ENCODE measurements at places on chromosomes 1 and 21.
A peak's percentile ranks its signal among the peaks of the same experiment; 100 is the strongest.

- no peak for DNase-seq
These were observed 32.2 kb downstream of the FMO3 start for GRCh38 chr1:171122893-171123292.

DNA sequence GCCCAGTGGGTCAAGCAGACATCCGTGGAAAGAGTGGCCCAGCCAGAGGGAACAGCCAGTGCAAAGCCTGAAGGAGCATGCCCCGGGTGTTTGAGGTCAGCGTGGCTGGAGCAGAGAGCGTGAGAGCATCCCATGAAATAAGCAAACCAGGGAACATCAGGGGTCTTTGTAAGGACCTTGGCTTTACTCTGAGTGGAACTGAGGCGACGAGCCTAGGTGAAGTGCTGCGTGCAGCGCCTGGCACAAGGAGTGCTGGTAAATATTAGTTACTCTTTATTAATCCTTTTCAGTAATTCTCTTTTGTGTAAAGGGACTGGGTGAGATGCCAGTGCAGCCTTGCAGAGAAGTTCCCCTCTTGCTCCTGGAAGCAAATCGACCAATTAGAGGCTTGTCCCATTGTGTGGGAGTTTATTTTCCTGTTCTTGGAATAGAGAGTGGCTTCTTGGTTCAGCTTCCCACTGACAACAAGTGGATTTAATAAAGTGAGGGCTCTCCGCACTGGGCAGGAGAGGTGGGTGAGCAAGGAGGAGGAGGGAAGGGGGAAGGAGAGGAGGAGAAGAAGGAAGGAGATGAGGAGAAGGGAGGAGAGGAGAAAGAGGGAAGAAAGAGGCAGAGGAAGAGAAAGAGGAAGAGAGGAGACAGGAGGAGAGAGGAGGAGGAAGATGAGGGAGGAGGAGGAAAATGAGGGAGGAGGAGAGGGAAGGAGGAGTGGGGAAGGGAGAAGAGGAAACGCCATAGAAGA, 37.6 kb upstream of the DISP3 start:
- DNase-seq = peak; percentile 33

DNA sequence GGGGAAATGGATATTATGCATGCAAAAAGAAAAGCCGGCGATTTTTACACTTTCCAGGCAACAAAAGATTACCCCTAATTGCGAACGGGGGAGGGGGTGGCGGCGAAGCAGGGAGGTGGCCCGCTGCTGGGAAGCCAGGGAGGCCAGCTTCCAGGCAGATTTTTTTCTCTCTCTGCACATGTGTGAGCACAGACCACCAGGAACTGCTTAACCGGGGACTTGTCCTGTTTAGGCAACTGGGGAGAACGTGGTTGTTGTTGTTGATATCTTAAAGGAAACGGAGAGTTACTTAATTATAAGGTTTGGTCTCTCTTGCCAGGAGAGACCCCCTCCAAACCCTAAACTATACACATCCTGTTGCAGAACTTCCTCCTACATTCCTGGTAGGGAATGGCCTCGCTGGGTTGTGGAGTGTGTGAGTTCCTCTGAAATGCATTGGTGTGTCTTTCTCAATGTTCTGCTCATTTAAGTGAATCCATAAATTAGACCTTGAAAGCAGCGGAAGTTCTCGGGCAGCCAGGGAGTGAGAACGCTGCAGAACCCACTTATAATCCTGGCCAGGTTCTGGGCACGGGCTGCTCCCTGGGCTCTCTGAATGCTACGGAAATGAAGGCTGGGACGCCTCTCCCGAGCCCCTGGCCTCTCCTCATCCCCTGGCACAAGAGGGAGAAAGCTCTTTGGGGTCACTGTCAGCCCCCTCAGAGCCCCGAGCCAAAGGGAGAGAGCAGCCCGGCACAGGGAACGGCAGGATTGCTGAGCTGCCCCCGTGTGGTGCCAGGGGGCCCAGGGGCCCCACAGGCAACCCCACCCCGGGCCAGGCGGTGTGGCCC, 250.0 kb downstream of the FOXD2 start:
- DNase-seq = no peak

DNA sequence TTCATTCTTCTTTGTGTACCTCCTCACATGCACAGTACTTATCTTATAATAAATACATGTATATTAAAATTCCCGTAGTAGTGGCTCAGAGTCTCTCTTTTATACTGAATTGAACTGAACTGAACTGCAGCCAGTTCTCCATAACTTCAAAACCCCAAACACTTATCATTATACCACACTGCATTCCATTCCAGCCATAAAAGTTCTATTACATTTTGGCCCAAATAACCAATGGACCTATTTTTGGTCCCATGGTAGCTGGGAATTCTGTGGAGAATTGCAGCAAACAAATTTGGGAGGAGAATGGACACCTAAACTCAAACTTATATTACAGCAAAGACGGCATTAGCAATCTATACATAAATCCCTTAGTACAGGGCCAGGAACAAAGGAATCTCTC, 86.6 kb upstream of the C1orf87 start:
- DNase-seq = no peak

- no peak for DNase-seq
These were observed 187.0 kb downstream of the KCTD3 start for GRCh38 chr1:215754112-215754511.

- DNase-seq = no peak
These were observed 126.4 kb downstream of the DMRTB1 start for GRCh38 chr1:53585565-53585964.

GRCh38 chr1:43388613-43389012, 987 bp downstream of the MED8 start:
- no peak for DNase-seq

GRCh38 chr1:10635085-10635896, 160.5 kb downstream of the PEX14 start:
- no peak for DNase-seq

DNA sequence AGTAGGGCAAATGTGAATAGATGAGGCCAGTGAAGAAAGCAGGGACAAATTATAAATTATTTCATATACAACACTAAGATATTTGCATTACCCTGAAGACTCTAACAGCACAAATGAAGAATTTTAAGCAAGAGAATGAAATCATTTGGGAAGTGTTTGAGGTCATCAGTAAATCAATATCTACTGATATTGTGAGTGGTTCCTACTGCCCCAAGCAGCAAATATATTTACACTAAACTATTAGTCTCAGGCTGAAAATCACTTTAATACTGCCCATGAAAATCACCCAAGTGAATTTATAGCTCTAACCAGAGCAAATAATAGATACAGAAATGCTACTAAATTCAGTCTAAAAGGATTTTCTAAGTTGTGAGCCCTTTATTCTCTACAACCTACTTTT, 163.6 kb downstream of the KCNT2 start:
- no peak for DNase-seq

DNA sequence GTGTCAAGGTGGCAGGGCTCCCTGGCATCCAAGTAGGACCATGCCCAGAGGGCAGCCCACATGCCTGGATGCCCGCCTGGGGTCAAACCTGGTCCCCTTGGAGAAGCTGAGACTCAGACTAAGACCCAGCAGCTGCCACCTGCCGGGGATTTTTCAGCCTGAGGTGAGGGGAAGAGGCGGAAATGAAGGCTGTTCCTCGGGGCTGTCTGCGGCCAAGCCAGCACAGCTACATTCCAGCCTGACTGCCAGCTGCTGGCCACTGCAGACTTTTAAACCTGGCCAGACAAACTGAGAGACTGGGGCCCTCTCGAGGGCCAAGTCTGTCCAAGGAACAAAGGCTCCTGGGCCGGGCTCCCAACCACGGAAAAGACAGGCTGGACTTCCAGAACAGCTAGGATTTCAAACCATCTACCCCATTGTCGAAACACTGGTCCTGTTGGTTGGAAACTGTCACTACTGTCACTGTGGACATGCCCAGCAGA, 21.9 kb upstream of the PLEKHG5 start:
- DNase-seq = no peak

- no peak for DNase-seq
These were observed 8.2 kb downstream of the SON start for GRCh38 chr21:33550772-33551660.

Data from head of caudate nucleus (tissue), 42 donors.